ENCODE measurements at places on chromosomes 11 and 22.

- no peak for DNase-seq
These were observed 245.5 kb downstream of the BRD1 start for GRCh38 chr22:49582181-49582580.

DNA sequence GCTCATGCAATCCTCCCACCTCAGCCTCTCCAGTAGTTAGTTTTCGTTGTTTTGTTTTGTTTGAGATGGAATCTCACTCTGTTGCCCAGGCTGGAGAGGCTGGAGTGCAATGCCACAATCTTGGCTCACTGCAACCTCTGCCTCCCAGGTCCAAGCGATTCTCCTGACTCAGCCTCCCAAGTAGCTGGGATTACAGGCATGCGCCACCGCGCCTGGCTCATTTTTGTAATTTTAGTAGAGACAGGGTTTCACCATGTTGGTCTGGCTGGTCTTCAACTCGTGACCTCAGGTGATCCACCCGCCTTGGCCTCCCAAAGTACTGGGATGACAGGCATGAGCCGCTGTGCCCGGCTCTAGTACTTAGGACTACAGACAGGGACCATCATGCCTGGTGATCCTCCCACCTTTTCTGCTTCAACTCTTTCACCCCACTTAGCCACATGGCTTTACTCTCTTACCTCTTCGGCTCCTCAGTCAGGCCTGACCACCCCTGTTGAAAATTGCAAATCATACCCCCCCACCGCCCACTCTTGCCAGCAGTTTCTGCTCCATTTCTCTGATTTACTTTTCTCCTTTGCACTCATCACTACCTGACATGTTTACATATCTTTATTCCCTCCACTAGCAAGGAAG is 157.1 kb upstream of the GRK3 start:
- no peak for DNase-seq

- DNase-seq = no peak
These were observed 14.6 kb upstream of the MYRF start for GRCh38 chr11:61737636-61738386.

GRCh38 chr11:99988471-99988837 is 698.6 kb upstream of the ARHGAP42 start:
- no peak for DNase-seq

DNA sequence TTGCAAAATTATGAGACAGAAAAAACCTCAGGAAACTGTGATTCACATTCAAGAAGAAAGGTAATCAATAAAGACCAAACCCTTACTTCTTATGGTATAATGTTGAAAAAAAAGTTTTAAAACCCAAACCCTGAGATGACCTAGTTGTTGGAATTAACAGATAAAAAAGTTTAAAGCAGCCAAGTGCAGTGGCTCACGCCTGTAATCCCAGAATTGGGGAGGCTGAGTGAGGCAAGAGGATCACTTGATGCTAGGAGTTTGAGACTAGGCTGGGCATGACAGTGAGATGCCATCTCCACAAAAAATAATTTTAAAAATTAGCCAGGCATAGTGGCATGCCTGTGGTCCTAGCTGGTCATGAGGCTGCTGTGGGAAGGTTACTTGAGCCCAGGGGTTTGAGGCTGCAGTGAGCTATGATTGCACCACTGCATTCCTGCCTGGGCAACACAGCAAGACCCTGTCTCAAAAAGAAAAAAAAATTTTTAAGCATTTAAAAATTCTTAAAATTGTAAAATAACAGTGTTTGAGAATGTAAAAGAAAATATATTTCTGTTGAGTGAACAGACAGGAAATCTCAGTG is 85.1 kb downstream of the EFCAB6 start:
- DNase-seq = no peak

GRCh38 chr11:926341-926916 is 759 bp downstream of the AP2A2 start:
- DNase-seq = no peak

DNA sequence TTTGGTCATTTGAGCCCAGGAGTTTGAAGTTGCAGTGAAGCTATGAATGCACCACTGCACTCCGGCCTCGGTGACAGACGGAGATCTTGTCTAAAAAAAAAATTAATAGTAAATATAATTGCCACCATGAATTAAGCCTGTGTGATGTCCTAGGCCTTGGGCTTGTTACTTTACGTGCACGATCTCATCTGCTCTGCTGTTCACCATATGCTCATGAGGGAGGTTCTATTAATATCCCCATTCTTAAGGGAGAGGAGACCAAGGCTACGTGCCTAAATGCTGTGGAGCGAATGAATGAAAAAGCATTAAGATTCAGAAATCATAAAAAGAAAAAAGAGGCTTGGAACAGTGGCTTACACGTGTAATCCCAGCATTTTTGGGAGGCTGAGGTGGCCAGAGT is 2.6 kb upstream of the ATG2A start:
- no peak for DNase-seq

DNA sequence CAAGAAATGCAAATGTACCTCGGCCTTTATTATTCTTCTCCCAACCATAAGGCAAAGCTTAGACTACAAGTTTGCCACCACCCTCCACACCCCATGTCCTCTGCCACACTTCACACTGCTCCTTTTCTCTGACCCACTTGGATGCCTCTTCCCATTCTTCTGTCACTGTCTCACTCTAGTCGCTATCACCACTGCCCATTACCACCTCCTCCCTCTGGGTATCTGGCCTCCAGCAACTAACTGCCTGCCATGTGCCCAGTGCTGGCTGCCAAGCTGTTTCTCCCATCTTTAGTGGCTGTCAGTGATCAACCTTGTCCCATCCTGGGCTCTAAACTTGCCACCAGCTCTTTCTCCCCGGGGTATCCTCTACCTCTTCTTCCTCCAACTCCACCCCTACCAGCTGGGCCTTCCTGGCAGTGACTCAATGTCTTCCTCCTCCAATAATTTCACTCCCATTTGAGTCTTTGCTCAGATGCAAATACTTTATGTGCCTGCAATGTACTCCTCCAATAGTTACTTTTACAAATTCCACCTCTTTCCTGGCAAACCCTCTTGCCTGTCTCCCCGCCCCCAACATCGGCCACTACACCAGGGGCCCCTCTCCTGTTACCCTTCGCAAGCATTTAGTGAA is 20.1 kb upstream of the KDM2A start:
- no peak for DNase-seq

All from GM18507 (cell line).